NCI-H2227 treated with DMSO at 0.1 percent for 48 hours (cell line): ENCODE measurements at places on chromosomes 6 and 20.
A peak's percentile ranks its signal among the peaks of the same experiment; 100 is the strongest.

GRCh38 chr6:163419413-163420288 lies 5.1 kb downstream of the QKI start:
- no peak for DNase-seq

GRCh38 chr20:24460712-24461111 lies 8.7 kb upstream of the SYNDIG1 start:
- no peak for DNase-seq

- no peak for DNase-seq
These were observed 63.7 kb downstream of the PXDC1 start for GRCh38 chr6:3687847-3688246.

GRCh38 chr6:13146442-13146841 lies 181.9 kb downstream of the TBC1D7 start:
- peak; percentile 27 for DNase-seq

- DNase-seq, result no peak
These were observed 987 bp downstream of the TMEM181 start for GRCh38 chr6:158560836-158561320.

DNA sequence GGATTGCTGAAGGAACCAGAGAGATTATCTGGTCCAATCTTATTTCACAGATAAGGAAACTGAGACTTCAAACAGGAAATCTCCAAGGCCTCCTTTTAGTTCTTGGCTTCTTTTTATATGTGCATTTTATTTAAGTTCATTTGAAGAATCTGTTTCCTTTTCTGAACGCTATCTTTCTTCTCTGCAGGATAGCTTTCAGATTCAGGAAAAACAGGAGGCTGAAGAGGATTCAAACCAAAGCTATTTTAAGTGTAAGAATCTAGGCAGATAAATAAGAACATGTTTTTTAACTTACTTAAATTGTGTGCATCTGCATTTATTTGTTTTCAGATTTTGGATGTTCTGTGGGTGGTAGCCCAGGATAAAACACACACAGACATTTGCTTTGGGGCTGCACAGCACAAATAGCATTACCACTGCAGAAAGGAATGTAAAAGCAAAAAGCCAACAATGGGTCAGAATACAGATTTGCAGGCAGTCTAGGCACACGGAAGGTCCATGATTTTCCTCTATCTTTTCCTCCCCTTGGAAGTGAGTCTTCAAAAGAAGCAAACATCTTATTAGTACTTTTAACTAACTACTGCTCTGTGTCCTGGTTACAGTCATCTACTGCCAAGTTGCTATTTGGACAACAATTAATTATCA lies 188.8 kb upstream of the TBX18 start:
- DNase-seq, result no peak

- DNase-seq, result no peak
These were observed 82.6 kb upstream of the PREP start for GRCh38 chr6:105485456-105485855.

- DNase-seq, result no peak
These were observed 166.0 kb downstream of the PREX1 start for GRCh38 chr20:48661575-48662455.
